ENCODE measurements at places on chromosomes 3 and 15. TPM values are rescaled to one million over a fixed set of nuclear protein-coding genes. Genes with fewer than 3 reads are reported as not detected.

Gene TMEM212
- not detected for total RNA-seq

Gene NR1I2
- not detected for total RNA-seq

Gene FBXL2
- 10.0 TPM for total RNA-seq

Gene ANKUB1
- total RNA-seq = not detected

Gene OXNAD1
- 9.4 TPM for total RNA-seq

Gene MYO5C
- not detected for total RNA-seq

Gene RBM6
- 42.1 TPM for total RNA-seq

Gene STAC
- 0.08 TPM for total RNA-seq

Gene ADAMTS9
- 34.4 TPM for total RNA-seq

Gene STAG1
- total RNA-seq = 17.9 TPM

Gene CCDC39
- not detected for total RNA-seq

Gene C2CD4B
- total RNA-seq = 4.1 TPM

Gene ALDH1A3
- total RNA-seq = 22.7 TPM

Gene TFG
- 92.0 TPM for total RNA-seq

Gene MOBP
- not detected for total RNA-seq

Gene IGF2BP2
- total RNA-seq = 50.7 TPM

Gene CCR3
- total RNA-seq = not detected

Gene INO80
- 25.4 TPM for total RNA-seq

Gene ZBED2
- 0.39 TPM for total RNA-seq

Gene CTDSPL
- 26.0 TPM for total RNA-seq

Gene WNT7A
- not detected for total RNA-seq

Gene COL6A6
- not detected for total RNA-seq

Gene ISLR
- 64.9 TPM for total RNA-seq

Gene ACKR2
- 1.1 TPM for total RNA-seq

Gene VIPR1
- 1.2 TPM for total RNA-seq

Gene SI
- total RNA-seq = not detected

Gene TMOD3
- 27.4 TPM for total RNA-seq

Gene HYKK
- 9.4 TPM for total RNA-seq

Gene CHRFAM7A
- not detected for total RNA-seq

Gene NR2E3
- total RNA-seq = not detected

Gene LIPH
- total RNA-seq = under 0.01 TPM

Gene CDCP1
- 19.2 TPM for total RNA-seq

Gene AAGAB
- total RNA-seq = 30.4 TPM

Gene EPHA3
- 0.78 TPM for total RNA-seq

Gene QRICH1
- total RNA-seq = 100 TPM

Gene FRMD5
- total RNA-seq = 0.24 TPM

Gene ZNF385D
- 0.40 TPM for total RNA-seq

Gene CAV3
- total RNA-seq = not detected

Gene NEK11
- total RNA-seq = 2.2 TPM

Gene SLC2A2
- not detected for total RNA-seq

Gene RHOV
- total RNA-seq = not detected

Gene IFT80
- total RNA-seq = 31.5 TPM

Gene CCDC191
- 0.65 TPM for total RNA-seq

Gene PFKFB4
- total RNA-seq = 19.4 TPM

Gene RASA2
- total RNA-seq = 7.9 TPM

Gene CD86
- total RNA-seq = not detected

All from epithelial cell of alveolus of lung (primary cell).